ENCODE measurements at places on chromosomes 3 and 15.
A peak's percentile ranks its signal among the peaks of the same experiment; 100 is the strongest.

DNA sequence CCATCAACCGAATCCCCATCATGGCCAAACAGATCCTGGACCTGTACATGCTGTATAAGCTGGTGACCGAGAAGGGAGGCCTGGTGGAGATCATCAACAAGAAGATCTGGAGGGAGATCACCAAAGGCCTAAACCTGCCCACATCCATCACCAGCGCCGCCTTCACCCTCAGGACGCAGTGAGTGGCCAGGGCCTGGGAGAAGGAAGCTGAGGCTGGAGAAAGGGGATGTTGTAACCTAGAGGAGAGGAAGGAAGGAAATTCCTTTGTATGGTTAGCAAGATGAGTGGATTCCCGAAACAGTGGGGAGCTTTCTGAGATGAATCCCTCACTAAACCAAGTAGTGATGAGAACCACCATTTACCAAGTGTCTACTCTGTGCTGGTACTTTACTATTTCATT lies 25.8 kb upstream of the CLK3 start:
- DNase-seq, result no peak

DNA sequence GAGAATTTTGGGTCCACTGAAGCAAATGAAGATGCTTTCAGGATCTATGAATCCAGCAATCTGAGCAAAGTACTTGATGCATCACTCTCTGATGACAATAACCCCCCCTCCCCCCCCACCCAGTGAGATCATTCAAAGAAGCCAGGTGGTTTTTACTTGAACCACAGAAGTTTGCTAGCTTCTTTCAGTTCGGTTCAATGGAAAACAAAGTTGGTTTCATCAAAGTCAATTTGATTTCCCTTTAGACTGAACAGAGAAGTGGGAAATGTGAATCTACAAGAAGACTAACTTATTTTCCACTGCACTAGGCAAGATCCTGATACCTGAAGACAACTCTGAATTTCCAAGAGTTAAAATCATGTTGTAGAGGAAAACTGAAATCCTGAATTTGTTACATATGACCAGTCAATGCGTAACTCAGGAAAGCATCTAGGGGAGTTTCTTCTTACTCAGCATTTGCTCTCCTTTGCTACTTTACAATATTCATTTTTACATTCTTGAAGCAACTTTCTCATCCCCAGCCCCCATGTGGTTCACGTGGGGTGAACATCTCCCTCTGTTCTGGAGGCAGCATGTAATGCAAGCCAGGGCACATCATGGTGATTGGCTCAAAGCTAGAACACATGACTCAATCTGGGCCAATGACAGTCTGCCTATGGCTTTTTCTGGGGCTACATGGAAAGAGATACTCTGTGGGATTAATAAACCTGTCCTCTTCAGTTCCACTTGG lies 572.6 kb downstream of the FOXP1 start:
- no peak for DNase-seq

GRCh38 chr3:17013050-17013449 lies 128.3 kb downstream of the PLCL2 start:
- peak; percentile 23 for DNase-seq

- DNase-seq, result no peak
Measured at GRCh38 chr3:33581666-33582065, 136.4 kb downstream of the CLASP2 start.

DNA sequence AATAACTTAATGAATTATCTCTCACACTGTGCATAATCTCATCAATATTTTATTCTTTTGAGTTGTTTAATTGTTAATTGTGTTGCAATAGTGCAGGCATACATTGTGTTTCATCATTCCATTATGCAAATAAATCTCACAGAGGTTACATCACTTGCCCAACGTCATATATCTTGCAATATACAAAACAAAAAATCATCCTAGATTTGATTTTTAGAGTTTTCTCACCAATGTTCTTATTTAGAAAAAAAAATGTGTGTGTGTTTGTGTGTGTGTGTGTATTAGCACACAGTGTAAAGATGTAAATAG lies 662.5 kb upstream of the GBE1 start:
- no peak for DNase-seq

GRCh38 chr3:80445641-80446040 lies 677.8 kb upstream of the ROBO1 start:
- DNase-seq, result no peak

DNA sequence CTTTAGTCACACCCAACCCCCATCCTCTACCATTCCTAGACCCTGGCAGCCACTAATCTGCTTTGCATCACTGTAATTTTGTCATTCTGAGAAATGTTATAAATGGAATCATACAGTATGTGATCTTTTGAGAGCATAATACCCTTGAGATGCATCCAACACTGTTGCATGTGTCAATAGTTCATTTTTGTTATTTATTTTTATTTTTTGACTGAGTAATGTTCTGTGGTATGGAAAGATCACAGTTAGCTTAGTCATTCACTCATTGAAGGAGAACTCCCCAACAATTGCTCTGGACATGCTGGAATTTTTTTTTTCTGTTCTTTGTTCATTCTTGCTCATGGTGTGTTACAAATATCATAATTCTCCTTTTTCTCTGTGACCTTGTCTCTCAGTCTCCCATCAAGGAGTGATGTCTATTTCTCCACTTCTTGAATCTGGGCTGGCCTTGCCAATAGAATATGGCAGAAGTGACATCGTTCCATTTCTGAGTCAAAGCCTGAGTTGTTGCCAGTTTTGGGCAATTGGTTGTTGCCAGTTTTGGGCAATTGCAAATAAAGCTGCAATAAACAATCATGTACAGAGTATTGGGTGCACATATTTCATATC lies 6.8 kb upstream of the ADPGK start:
- no peak for DNase-seq

DNA sequence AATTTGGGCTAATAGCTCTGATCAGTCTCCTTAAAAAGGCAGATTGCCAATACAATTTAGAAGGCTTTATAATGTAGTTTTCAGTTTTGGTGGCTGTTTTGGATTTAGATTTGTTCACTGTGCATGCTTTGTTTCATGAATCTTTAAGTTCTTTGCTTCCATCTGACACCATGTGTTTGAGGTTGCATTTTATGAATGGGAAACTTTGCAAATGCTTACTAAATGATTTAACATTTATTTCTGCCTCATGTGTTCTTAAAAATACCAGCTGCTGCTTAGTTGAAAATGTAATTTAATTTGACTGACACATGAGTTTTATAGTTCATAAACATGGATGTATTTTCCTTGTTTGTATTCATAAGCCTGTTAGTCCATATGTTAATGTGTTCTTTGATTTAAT lies 78.6 kb downstream of the RNF13 start:
- DNase-seq, result no peak
